ENCODE measurements at places on chromosomes 7 and 10. TPM values are rescaled to one million over a fixed set of nuclear protein-coding genes. Genes with fewer than 3 reads are reported as not detected.

The NOBOX gene
- total RNA-seq: not detected

The MRLN gene
- not detected for total RNA-seq

The SEMA4G gene
- 10.3 TPM for total RNA-seq

The ATOH7 gene
- 0.34 TPM for total RNA-seq

The STRIP2 gene
- 6.5 TPM for total RNA-seq

Measured in A549 treated with CpdA at 1 μM for 4 hours (cell line).